ENCODE measurements at places on chromosomes 4 and X.

GRCh38 chrX:154799556-154800348 lies 5.5 kb downstream of the MPP1 start:
- no peak for DNase-seq

GRCh38 chr4:75158451-75158850 lies 225.5 kb downstream of the PARM1 start:
- no peak for DNase-seq

DNA sequence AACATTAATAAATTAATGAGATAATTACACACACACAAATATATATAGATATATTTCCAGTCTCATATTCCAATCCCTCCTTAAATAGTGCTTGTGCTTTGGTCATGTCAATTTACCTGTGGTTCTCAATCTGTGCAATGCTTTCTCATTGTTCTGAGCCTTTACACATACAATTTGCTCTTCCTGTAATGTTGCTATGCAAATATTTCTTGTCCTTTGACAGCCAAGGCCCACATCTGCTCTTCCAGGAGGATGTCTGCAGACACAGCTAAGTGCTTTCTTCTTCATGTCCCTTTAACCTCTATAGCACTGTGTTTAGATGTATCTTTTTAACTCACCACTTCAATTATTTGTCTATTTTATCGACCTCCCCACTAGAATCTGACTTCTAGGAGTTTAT lies 67.3 kb upstream of the RAPGEF2 start:
- no peak for DNase-seq

GRCh38 chrX:36431819-36432218 lies 512.3 kb downstream of the CFAP47 start:
- DNase-seq: peak; percentile 38

- DNase-seq: no peak
Observed at GRCh38 chr4:68718447-68719074, 48.1 kb upstream of the UGT2B15 start.

DNA sequence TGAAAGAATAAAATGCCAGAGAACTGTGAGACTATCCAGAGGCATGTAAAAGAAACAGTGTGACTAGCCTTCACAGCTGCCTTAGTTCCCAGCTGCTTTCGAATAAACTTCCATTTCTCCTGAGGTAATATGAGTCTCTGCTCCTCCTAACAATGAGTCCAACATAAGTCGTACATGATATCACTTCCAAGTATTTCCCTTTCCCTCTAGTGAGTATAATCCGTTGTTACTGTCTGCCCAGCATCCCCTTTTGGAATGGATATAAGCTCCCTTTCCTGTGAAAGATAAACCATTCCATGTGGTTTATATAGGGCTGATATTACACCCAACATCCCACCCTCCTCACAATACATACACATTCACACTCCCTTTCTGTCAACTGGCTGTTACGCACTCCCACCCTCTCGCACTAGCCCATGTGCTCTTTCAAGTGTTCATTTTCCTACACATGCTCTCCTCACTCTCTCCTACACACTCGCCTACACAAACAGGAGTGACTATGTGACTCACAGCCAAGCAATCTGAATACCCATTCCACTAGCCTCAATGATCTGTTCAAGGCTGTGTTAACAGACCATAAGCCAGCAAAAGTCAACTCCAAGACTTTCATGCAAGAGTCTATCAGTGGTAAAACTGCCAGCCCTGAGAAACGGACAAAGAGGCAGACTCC lies 5.0 kb downstream of the NAF1 start:
- peak; percentile 60 for DNase-seq

- DNase-seq: no peak
Observed at GRCh38 chr4:17773135-17773698, 8.2 kb downstream of the FAM184B start.
